ENCODE measurements at places on chromosomes 2 and 18.

GRCh38 chr2:189203177-189203799, 23.7 kb upstream of the COL5A2 start:
- no peak for DNase-seq

GRCh38 chr18:23422751-23423418, 30.2 kb upstream of the RIOK3 start:
- no peak for DNase-seq

DNA sequence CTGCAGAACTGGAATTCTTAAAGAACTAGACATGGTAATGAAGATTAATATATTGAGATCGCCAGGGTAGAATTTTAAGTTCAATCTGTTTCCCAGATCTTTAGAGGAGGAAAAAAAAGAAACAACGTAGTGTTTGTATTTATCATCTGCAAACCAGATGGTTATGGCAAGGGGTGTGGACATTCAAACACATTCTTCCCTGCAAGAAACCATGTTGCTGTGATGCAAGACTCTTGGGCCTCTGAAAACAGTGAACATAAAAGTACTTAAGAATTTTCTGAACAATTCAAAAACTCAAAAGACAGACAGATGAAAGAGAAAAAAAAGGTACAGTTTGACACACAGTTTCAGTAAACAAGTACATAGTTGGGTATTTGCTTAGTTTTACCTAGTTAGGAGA, 35.6 kb downstream of the COL5A2 start:
- no peak for DNase-seq

DNA sequence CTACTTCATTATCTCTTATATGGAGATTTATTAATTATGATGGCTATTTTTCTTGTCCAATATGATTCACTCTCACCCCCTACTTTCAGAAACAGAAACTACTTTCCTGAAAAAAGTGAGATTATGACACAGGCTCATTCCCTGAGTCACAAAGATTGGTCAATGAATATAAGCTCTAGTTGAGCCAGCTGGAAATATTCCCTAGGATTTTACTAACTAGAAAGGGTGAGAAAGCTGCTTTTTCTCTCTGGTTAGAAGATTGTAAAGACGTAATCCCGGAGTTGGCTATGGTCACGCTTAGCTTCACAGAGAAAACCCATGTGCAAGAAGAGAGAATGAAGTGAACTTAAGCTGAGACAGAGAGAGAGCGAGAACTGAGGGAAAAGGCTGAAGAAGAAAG, 223.7 kb upstream of the SMAD7 start:
- DNase-seq = no peak

- DNase-seq = no peak
Measured at GRCh38 chr2:136448432-136448831, 316.9 kb upstream of the THSD7B start.

- DNase-seq = no peak
Measured at GRCh38 chr18:79329786-79330185, 65.9 kb upstream of the NFATC1 start.

DNA sequence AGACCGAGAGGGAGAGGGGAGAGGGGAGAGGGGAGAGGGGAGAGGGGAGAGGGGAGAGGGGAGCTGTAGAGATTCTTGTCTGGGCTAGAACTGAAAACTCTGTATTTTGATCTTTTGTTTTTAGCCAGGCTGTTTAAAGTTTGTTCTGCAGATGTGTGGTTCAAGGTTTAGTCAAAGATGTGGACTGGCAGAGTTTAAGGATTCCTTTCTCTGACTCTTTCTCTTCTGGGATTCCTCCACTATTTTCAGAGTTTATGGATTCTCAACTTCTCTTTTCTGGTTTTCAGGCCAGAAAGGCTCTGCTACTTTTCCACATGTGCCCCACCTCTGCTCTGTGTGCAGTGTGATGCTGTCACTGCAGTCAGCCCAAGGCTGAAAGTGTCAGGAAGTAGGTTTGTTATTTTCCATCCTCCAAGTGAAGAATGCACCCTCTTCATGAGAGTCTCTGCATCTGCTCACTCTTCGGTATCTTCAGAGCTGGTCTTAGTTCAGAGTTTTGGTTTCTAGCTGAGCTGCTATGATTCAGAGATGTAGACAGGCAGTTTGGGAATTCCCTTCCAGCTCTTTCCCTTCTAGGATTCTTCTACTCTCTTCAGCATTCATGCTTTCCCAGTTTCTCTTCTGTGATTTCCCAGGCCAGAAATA, 130.9 kb upstream of the SMAD7 start:
- DNase-seq = no peak

DNA sequence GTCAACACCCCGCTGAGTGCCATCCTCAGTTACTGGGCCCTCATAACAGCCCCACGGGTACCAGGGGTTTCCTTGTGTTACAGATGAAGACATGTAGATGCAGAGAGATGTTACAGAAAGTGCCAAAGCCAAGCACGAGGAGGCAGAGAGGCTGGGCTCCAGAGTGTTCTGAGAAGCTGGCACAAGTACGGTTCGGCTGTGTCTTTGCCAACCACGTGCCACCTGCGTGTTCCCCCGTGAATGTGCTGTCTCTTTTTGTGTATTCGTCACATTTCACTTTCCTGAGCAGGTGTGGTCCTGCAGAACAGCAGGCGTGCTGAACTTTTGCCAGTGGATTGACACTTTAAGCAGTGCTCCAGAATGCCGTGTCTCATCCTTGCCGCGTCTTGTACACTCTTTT, 124.6 kb downstream of the NCK2 start:
- no peak for DNase-seq

DNA sequence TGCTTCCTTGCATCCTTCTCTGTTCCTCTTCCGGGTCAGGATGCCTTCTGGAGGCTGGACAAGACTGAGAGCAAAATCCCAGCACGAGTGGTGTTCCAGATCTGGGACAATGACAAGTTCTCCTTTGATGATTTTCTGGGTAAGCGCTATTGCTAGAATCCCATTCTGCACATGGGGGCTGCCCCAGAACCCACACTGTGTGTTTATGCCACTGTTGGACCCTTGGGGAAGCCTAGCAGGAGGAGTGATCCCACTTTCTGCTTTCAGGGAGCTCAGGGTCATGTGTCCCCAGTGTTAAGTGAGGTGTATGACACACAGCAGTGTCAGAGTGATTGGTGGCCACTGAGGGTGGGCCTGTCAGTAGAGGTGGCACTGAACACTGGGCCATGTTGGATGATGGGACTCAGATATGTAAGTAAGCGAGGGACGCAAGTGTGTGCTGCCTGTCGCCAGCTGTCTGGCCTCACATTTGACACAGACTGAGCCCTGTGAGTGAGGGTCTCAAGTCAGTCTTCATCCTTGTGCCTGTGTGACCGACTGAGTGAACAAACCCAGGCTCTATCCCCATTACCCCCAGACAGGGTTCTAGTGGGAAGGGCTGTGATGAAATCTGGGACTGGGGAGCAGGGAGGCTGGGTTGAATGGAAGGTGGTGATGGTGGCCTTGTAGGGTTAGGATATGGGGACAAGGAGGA, 220.9 kb downstream of the DYSF start:
- DNase-seq = no peak

GRCh38 chr2:100539221-100539620, 23.6 kb upstream of the PDCL3 start:
- DNase-seq = no peak

- no peak for DNase-seq
Measured at GRCh38 chr18:39346916-39347315, 1781.3 kb upstream of the CELF4 start.

- DNase-seq = no peak
Measured at GRCh38 chr2:198135481-198135934, 331.1 kb downstream of the PLCL1 start.

DNA sequence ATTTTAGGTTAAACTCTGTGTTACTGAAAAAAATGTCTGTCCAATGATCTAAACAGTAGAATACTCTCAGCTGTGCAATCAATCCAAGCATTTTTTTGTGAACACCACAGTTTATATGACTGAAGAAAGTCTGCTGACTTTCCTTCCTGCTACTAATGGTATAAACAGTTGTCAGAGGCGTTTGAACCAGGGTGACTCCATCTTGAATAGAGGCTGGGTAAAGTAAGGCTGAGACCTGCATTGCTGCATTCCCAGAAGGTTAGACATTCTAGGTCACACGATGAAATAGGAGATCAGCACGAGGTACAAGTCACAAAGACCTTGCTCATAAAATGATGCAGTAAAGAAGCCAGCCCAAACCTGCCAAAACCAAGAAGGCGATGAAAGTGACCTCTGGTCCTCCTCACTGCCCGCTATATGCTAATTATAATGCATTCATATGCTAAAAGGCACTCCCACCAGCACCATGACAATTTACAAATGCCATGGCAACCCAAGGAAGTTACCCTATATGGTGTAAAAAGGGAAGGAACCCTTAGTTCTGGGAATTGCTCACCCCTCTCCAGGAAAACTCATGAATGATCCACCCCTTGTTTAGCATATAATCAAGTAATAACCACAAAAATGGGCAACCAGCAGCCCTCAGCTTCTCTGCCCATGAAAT, 31.3 kb downstream of the POU3F3 start:
- no peak for DNase-seq

GRCh38 chr18:73645160-73645715, 502.4 kb downstream of the FBXO15 start:
- no peak for DNase-seq

GRCh38 chr2:48258481-48259149, 271.3 kb upstream of the STON1 start:
- DNase-seq = no peak

DNA sequence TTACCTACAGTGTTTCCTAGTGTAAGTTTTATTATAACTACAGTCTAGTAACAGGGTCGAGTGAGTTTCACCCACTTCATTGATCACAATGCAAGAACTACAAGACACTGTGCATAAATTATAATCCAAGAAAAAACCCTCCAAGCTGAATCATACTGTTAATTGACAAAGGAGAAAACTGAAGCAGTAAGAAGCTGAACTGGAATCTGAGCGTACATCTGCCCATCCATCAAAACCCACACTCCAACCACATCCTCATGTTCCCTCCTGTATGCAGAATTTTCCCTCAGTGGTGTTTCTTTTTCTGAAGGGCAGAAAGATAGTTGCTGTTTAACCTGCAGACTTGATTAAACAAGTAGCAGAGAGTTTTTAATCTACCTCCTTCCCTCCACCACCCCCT, 49.5 kb upstream of the KIDINS220 start:
- DNase-seq = no peak

- DNase-seq = no peak
Measured at GRCh38 chr2:19700861-19701585, 200.8 kb downstream of the TTC32 start.

GRCh38 chr18:10258836-10259474, 195.5 kb upstream of the APCDD1 start:
- no peak for DNase-seq

DNA sequence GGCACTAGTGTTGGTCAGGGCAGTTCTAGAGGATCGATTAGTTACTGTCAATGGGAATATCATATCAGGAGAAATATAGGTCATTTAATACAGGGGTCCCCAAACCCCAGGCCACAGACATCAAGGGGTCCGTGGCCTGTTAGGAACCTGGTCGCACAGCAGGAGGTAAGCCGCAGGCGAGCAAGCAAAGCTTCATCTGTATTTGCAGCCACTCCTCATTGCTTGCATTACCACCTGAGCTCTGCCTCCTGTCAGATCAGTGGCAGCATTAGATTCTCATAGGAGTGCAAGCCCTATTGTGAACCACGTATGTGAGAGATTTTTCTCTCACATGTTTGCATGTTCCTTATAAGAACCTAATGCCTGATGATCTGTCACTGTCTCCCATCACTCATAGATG, 81.9 kb downstream of the DSC3 start:
- no peak for DNase-seq

- DNase-seq = no peak
Measured at GRCh38 chr2:175931805-175932204, 70.3 kb downstream of the LNPK start.

DNA sequence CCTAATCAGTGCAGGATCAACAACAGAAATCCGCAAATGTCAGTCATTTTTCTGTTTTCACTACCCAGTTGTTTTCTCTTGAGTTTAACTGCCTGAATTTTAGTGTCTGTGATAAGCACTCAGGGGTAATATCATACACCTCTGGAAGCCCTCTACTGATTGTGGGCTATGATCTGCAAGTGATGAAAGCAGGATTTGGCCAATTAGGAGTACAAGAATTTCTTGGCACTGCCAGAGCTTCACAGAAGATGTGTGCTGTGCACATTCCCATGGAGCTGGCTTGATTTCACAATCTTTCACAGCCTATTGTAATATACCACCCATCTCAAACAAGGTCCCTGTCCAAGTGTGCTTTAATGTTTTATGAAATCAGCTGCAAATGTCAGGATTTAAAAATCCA, 27.3 kb upstream of the TDRD15 start:
- no peak for DNase-seq

- DNase-seq = no peak
Measured at GRCh38 chr2:108253106-108253505, 13.3 kb downstream of the SULT1C3 start.

Data from HEK293T (cell line).